Hepatocyte (in vitro differentiated cells): ENCODE measurements at places on chromosomes 16 and 17.
A peak's percentile ranks its signal among the peaks of the same experiment; 100 is the strongest.

GRCh38 chr16:87696726-87697125 is 69.1 kb downstream of the KLHDC4 start:
- DNase-seq = no peak

DNA sequence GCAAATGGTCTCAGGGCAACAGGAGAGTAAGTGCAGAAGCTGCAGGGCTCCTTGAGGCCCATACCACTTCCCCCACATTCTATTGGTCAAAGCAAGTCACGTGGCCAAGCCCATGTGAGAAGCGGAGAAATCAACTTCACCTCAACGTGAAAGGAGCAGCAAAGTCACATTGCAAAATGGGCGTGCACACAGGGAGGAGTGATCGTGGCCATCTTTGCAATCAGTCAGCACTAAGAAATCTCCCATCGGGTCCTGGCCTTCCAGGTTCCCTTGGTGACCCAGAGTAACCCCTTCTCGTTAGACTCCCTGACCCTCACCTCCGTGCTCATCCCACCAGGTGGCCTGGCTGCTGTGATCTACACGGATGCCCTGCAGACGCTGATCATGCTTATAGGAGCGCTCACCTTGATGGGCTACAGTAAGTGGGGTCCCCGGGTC is 38.0 kb downstream of the SLC5A11 start:
- DNase-seq = no peak

DNA sequence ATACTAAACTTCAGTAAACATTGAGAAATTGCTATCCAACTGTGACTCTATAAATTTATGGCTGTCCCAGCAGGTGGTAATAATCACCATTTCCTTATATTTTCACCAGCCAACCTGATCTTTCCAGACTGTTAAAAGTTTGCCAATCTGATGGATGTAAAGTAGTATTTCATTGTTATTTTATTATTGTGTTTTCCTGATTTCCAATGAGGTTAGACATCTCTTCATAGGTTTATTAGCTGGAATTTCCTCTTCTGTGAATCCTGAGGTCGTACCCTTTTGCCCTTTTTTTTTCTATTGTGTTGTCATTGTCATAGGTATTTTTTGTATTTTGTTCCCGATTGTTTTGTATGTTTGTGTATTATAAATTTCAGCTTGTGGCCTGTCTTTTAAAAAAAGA is 31.7 kb downstream of the BMERB1 start:
- DNase-seq = no peak

DNA sequence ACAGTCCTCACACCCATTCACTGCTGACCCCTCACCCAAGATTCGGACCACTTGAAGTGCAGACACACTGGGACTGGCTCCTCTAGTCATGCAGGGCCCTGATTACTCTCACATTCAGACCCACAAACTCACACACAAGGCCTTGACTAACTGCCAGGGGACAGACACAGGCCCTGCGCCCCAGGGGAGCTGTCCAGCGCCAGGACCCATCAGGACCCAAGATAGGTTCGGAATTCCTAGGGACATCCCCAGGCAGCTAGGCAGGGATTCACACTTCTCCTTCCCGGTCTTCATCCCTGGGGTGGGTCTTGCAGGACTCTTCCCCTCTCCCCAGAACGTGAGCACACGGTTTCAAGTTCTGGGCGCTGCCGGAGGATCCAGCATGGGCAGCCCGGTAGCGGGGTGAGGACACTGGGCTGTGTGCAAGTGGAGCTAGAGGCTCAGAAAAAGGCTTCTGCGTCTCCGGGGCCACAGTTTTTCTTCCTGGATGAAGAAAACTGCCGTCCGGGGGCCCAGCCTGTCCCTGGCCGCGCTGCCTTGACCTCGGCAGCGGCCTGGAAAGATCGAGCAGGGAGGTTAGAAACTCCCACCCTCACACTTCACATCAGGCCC is 1.6 kb downstream of the SEZ6 start:
- peak; percentile 32 for DNase-seq

DNA sequence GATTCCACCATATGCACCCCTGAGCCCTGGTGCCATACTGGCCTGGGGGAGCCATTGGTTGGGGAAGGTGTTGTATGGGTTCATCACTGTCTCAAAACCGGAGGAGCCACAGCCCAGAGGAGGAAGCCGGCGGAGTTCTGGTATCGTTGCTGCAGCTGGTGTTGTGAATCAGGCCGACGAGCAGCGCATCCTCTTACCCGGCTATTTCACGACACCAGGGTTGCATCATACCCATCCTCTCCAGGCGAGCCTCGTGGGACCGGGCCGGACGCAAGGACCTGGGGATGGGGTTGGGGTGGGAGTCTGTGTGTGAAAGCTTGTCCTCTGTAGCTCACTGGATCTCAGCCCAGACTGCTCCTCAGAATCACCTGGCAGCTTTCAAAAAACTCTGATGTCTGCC is 6.6 kb upstream of the SLC12A3 start:
- no peak for DNase-seq

GRCh38 chr17:21059761-21060160 is 16.9 kb upstream of the USP22 start:
- DNase-seq = no peak

DNA sequence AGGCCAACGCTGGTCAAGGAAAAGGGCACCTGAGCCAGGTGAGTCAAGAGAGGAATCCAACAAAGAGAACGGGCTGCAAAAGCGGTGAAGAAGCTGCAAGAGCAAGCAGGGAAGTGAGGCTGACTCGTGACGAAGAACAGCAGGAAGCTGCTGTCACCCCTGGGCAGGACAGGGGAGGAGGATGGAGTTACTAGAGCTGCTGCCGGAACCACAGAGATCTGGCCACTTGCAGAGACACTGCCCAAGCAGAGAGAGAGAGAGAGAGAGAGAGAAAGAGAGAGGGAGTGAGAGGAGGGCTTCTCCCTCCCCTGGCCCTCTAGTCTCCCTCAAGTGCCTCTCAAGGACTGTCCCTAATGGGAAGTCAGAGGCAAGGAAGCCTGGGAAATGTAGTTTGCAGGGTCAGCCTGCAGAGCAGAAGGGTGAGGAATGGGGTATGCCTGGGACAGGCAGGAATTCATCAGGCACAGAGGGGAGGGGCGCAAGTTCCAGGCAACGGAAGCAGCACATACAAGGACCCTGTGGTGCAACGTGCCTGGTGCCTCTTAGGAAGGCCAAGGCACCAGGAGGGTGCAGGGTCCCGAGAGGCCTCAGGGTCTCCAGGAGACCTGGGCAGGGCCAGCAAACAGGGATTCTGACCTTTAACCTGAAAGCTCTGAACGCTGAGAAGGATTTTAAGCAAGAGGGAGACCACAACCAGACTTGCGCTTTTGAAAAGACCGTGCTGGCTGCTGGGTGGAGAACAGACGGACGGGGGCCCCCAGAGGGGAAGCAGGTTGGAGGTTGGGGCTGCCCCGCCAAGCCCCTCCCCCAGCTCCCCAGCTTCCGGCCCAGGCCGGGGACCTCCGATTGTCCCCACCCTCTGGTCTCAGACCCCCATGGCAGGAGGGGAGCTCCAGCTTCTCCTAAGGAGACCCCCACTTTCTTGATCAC is 45.8 kb upstream of the CIBAR2 start:
- no peak for DNase-seq

DNA sequence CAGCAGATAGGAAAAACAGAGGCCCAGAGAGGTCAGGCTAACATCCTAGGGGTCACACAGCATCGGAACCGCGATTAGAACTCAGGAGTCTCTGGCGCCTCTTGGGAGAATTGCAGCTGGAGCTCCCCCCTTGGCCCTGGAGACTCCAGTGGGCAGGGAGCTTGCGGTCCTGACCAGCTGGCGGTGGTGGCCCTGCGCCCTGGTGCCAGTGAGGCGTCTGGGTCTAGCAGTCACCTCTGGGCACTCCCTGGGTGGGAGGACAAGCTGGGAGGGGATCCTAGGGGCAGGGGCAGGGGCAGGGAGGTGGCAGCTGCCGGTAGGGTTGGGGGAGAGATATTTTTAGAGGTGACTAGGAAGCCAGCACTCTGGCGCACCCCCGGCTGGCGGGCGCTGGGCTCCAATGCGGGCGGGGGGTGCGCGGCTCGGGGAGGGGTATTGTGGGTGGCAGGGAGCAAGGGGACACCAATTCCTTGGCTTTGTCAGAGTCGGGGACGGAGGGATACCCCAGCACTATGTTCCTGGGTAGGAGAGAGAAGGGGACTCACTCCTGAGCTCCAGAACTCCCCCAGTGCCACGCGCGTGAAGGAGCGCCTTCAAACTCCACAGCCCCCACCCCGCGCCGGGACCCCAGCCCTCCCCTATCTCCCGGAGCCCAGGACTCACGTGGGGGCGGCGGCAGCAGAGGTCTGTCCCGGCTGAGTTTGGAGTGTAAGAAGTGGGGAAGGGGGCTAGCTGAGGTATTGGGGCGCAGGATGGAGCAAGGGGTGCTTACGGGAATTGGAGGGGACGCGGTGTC is 584 bp downstream of the PHOSPHO1 start:
- DNase-seq = no peak

DNA sequence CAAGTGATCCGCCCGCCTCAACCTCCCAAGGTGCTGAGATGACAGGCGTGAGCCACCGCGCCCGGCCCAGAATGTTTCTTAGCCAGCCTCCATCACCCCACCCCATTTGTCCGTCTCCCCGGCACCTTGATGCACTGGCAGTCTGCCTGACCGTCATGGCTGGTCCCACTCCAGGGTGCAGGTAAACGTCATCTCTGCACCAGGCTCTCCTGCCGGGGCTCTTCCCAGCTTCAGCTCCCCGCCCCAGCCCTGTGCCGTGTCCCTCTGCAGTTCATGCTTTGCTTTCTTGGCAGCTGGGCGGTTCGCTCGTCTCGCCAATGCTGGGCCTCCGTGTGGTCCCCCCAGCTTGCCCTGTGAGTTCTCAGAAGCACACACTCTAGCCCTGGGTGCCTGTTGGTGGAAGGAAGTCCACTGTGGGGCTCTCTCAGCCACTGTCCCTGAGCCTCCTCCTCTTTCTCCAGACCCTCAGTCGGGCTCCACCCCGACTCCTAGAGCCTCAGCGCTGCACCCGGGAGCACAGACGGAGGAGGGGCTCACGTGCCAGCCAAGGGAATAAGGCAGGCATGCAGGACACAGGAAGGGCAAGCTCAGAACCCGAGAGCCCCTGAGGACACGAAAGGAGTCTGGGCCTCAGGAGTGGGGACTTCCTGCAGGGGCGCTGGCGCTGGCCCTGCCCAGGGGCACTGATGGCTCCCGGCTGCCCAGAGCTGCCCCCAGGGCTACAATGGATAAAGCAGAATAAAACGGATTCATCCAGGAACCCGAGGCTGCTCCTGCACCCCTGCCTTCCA is 12.0 kb downstream of the HS3ST6 start:
- no peak for DNase-seq

- DNase-seq = no peak
These were observed 256.5 kb upstream of the TNRC6C start for GRCh38 chr17:77701996-77702395.

DNA sequence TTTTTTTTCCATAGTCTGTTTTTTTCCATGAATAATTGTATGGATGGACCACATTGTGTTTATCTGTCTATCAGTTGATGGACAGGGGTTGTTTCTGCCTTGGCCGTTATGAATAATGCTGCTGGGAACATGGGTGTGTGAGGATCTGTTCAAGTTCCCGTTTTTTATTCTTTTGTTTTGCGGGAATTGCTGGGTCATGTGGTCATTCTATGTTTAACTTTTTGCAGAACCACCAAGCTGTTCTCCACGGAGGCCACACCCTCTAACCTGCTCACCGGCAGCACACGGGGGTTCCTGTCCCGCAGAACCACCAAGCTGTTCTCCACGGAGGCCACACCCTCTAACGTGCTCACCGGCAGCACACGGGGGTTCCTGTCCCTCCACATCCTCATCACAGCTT is 5.9 kb upstream of the MSLN start:
- no peak for DNase-seq

- DNase-seq = peak; percentile 53
These were observed 2.7 kb upstream of the TRAF7 start for GRCh38 chr16:2152695-2153506.

DNA sequence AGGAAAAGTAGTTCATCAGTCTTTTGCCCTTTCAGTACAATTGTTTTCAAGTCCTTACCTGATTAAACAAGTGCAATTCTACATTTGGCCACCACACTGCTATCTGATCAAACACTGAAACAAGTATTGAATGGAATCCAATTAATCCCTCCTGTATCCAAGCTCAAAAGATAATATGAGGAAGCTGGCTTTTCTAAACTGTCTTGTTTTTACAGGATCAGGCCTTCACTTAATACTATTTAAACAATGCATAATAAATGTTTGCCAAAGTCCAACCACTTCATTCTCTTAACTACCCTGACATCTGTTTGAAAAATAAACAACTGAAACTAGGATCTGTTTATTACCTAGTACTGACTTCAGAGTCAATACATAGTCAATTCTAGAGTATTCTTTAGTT is 131.6 kb downstream of the MRTFB start:
- peak; percentile 31 for DNase-seq

GRCh38 chr16:4925293-4925607 is 11.7 kb downstream of the PPL start:
- DNase-seq = no peak

- DNase-seq = peak; percentile 76
These were observed 26.8 kb downstream of the GP2 start for GRCh38 chr16:20300312-20301097.

DNA sequence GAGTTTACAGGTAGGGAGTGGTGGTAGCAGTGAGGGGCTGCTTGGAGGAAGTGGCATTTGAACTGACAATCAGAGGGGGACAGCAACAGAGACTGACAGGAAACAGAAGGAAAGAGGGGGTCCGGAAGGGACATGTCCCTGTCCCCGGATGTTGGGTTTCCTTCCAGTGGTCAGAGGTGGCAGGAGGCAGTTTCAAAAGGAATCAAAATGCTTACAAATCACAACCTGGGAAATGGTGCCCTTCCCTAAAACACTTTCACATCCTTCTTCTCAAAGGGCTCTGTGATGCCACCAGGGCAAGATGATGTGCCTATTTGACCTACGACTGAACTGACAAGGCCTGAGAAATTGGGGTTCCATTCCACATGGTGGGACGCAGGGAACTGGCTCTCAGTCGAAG is 19.7 kb downstream of the ADGRG1 start:
- DNase-seq = no peak

GRCh38 chr16:68273896-68274295 is 9.6 kb downstream of the SLC7A6 start:
- DNase-seq = no peak

- no peak for DNase-seq
These were observed 8.5 kb upstream of the CRHR1 start for GRCh38 chr17:45775576-45776011.
